ENCODE measurements at places on chromosomes 3 and 15. TPM values are rescaled to one million over a fixed set of nuclear protein-coding genes. Genes with fewer than 3 reads are reported as not detected.
A peak's percentile ranks its signal among the peaks of the same experiment; 100 is the strongest.

DNA sequence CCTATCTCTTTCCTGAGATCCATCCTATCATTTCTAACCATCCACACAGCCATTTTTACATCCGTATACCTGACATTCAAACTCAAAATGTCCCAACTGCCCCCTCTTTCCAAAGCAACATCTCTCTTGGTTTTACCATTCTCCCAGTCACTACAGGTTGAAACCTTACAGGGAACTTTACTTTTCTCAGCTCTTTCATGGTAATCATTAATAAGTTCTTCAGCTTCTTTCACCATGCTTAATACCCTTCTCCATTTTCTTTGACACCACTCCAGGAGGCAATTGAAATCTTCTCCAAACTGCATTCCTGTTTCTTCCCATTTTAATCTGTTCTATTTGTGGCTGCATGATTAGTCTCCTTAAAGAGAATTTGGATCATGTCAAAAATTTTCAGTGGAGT lies 352.5 kb downstream of the GAP43 start:
- DNase-seq, result no peak

- peak; percentile 48 for DNase-seq
These were observed 542 bp downstream of the ACAA1 start for GRCh38 chr3:38136393-38136776.

The GPR149 gene
- not detected for polyA plus RNA-seq

DNA sequence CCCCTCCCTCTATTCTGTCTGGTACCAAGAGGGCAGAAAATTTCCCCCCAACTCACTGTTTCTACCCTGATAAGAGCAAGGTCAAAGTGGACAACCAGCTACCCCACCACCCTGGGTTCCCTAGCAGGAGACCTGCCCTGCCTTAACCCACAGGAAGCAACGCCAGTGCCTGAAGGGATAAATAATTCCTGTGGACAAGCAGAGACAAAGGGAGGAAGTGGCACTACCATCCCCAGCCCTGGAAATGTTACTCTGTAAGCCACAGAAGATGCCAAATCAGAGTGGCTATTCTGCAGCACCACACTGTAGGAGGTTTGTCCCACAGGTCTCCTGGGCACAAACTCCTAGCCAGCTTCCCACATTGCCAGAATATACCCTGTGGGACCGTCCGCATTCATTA lies 80.1 kb downstream of the DNAH12 start:
- DNase-seq, result no peak

DNA sequence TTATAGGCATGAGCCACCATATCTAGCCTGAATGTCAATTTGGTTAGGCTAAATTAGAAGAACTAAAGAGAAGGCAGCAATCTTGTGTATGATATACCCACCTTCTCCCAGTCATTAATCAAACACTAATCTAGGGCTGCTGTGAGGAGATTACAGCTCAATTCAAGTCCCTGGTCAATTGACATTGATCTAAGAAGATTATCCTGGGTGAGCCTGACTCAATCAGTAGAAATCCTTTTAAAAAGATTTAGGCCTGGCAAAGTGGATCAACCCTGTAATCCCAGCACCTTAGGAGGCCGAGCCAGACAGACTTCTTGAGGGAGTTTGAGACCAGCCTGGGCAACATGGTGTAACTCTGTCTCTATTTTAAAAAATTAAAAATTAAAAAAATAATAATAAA lies 2.5 kb upstream of the DNAH12 start:
- DNase-seq, result no peak

The ATP8B4 gene
- 2.4 TPM for polyA plus RNA-seq

- no peak for DNase-seq
These were observed 34.3 kb downstream of the STT3B start for GRCh38 chr3:31567036-31567435.

GRCh38 chr15:90412356-90413194 lies 24.5 kb downstream of the IQGAP1 start:
- DNase-seq, result no peak

The TEX9 gene
- polyA plus RNA-seq, result 11.9 TPM

DNA sequence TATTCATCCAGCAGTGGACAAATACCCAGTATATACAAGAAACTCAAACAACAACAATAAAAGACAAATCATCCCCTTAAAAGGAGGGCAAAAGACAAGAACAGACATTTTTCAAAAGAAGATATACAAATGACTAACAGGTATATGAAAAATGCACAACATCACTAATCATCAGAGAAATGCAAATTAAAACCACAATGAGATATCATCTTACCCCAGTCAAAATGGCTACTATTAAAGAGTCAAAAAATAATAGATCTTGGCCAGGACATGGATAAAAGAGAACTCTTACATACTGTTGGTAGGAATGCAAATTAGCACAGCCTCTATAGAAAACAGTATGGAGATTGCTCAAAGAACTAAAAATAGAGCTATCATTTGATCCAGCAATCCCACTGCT lies 16.9 kb downstream of the DHX36 start:
- DNase-seq, result no peak

The CCR5 gene
- 2.5 TPM for polyA plus RNA-seq

DNA sequence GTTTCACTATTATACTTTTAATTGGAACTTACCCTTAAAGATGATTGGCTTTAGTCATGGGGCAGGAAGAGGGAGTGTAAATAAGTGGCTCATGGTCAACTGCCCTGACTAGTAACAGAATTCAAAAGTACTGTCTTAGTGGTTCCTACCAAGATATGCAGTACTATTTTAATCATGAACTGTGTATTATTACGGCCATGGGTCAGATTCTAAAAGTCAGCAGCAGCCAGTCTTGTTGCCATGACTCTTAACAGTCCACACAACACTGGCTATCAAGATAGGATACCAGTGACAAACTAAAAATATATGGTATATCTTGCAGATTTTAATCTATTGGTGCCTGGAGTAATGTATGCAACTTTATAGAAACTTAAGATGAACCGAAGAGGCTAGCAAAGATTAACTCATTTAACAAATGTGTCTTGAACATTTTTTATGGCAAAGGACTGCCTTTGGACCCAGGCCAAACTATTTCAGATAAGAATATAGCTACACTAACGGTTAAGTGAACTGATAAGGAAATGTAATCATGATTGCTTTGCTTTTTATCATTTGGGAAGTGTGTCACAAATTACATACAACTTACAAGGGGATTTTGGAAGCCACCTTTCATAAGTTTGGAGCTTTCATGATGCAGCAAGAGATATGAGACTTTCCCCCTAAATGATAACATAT lies 163.7 kb downstream of the TCF12 start:
- DNase-seq, result no peak

The PDCD6IP gene
- polyA plus RNA-seq, result 42.7 TPM

The PRSS50 gene
- 0.61 TPM for polyA plus RNA-seq

GRCh38 chr3:38655708-38656300 lies 6.3 kb upstream of the SCN5A start:
- no peak for DNase-seq

DNA sequence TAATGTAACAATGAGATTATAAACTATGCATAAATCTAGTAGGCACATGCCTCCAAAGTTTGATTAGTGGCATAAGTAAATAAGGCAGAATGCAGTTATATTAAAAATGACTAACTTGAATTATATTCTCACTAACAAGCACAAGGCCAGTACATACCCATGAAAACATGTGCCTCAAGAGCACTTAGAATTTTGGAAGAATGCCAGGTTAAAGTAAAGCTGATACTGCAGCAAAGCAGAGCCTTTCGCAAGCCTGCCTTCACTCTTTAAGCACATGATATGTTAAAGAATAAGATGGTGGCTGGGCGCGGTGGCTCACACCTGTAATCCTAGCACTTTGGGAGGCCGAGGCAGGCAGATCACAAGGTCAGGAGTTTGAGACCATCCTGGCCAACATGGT lies 49.0 kb downstream of the KBTBD12 start:
- DNase-seq, result no peak

DNA sequence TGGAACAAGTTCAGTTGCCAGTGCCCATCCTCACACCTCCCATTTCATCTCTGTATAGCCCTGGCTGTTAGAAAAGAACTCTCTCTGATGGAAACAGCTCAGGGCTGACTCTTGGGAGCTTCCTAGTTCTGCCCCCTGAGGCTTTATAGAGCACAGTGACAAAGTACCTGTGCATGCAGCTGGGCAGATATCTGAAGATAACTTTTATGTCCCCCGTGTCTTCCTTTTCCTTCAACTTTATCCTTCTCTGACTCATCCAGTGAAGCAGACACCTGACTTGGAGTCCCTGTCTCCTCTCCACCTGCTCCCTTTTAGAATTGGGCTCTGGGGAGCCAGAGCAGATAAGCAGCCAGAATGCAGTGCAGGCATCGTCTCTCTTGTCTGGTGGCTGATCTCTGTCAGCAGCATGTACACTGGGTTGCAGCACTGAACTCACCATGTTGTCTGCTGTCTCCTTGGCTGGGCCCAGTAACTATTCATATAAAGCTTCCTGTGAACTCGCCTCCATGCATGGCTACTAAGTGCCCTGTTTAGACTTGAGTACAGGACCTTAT lies 53.9 kb upstream of the PLXNA1 start:
- DNase-seq, result no peak
